Astrocyte of the hippocampus (primary cell): ENCODE measurements at places on chromosomes 2 and 18.
A peak's percentile ranks its signal among the peaks of the same experiment; 100 is the strongest.

DNA sequence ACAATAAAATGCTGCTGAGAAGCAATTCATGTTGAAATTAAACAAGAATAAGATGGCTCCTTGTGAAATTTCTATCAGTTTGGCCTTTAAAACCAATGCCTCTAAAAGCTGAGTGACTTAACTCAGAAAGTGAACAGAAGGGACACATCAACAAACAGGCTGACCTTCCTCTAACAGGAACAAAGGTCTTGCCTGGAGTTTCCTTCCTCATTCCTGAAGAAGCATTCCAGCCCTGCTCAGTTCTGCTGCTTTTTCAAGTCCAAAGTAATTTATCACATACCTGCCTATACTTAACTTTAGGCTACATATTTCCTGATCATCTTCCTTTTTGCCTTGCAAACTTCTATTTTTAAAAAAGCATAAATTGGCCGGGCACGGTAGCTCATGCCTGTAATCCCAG lies 14.1 kb downstream of the PTRHD1 start:
- DNase-seq: no peak

DNA sequence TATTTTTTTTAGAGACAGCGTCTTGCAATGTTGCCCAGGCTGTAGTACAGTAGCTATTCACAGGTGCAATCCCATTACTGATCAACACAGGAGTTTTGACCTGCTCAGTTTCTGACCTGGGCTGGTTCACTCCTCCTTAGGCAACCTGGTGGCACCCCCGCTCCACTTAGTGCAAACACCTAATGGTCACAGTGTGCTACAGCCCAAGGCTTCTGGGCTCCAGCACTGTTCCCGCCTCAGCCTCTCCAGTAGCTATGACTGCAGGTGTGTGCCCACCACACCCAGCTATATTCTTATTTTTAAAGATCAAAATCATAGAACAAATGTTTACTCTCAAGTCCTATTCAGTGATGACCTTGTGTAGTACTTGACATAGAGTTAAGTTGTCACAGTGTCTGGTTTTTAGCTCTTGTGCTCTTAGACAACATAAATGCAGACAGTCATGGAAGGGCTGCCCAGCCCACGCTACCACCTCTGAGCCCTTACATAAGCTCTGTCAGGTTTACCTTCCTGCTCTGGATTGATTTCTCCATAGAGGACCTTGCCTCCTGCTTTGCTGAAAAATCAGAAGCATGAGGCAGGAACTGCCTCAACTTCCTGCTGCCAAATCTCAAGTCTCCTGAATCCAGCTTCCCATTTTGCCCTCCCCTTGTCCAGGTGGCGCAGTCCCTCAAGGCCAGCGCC lies 82.2 kb upstream of the SLC1A4 start:
- no peak for DNase-seq

GRCh38 chr2:213848631-213849030 lies 562.2 kb upstream of the VWC2L start:
- DNase-seq: peak; percentile 16

- DNase-seq: no peak
These were observed 108.8 kb downstream of the NCK2 start for GRCh38 chr2:105853354-105854088.

DNA sequence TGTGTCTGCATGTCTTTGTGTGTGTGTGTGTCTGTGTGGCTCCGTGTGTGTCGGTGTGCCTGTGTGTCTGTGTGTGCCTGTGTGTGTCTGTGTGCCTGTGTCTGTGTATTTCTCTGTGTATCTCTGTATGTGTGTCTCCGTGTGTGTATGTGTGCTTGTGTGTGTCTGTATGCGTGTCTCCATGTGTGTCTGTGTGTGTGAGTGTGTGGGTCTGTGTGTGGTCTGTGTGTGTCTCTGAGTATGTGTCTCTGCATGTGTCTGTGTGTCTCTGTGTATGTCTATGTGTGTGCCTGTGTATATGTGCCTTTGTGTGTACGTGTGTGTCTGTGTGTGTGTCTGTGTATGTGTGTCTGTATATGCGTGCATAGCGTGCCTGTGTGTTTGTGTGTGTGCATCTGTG lies 45.2 kb downstream of the MYCN start:
- no peak for DNase-seq

GRCh38 chr18:74334242-74334893 lies 18.7 kb downstream of the C18orf63 start:
- DNase-seq: no peak

- DNase-seq: peak; percentile 50
These were observed 1122.7 kb upstream of the PIK3C3 start for GRCh38 chr18:40832362-40832761.

GRCh38 chr2:81505586-81505985 lies 1201.0 kb upstream of the LRRTM1 start:
- no peak for DNase-seq

DNA sequence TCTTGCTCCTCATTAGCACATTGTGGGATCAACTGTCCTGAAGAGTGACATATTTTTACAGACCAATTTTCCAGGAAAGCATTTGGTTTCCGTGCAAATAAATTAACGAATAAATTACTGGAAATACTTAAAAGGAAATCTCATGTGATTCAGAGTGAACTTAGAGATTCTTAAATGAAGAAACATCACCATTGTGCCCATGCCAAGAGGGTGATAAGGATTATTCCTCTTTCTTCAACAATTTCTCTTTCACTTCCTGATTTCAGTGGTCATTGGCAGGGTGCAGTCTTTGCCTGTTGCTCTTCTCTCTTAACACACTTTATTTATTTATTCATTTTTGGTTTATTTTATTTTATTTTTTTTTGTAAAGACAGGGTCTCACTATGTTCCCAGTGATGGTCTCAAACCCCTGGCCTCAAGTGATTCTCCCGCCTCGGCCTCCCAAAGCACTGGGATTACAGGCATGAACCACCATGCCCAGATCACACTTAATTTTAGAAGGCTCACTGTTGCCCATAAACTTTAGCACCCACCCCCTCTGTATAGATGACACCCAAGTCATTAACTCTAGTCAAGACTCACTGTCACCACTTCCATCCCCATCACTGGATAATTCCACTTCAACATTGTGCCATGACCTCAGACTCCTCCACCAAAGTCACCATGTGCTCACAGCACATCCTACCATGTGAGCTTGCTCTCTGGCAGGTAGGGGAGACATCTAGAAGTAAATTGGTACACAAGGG lies 92.6 kb upstream of the CERS6 start:
- no peak for DNase-seq

- no peak for DNase-seq
These were observed 54.9 kb downstream of the MAPRE2 start for GRCh38 chr18:35095983-35096676.

- peak; percentile 92 for DNase-seq
These were observed 471.9 kb upstream of the TNP1 start for GRCh38 chr2:217331523-217332416.

DNA sequence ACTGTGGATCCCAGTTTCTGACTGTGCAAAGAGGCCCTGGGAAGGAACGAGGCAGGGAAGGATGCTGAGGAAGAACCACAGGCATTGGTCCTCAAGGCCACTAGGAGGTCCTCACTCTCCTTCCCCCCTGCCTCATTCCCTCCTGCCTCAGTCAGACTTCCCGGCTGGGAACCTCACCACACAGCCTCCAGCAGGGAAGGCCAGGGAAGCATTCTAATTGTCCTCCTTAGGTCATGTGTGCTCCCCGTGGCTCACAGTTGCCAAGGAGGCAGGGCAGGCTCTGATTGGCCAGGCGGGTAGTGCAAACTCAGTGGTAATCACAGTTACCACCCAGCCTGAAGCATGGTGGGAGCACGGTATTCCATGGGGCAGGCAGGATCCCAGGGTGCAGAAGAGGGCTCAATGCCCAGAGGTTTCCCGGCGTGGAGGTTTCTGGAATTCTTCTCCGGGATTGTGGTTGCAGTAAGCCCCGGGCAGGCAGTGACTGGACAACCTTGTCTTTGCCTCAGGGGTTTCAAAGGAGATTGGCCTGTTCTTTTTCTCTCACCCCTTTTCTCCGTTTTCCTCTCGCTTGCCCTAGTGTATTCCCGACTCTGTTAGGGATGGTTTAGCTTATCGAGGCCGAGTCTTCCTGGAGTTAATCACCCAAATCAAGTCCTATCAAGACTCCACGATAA lies 27.1 kb downstream of the FER1L5 start:
- DNase-seq: no peak

DNA sequence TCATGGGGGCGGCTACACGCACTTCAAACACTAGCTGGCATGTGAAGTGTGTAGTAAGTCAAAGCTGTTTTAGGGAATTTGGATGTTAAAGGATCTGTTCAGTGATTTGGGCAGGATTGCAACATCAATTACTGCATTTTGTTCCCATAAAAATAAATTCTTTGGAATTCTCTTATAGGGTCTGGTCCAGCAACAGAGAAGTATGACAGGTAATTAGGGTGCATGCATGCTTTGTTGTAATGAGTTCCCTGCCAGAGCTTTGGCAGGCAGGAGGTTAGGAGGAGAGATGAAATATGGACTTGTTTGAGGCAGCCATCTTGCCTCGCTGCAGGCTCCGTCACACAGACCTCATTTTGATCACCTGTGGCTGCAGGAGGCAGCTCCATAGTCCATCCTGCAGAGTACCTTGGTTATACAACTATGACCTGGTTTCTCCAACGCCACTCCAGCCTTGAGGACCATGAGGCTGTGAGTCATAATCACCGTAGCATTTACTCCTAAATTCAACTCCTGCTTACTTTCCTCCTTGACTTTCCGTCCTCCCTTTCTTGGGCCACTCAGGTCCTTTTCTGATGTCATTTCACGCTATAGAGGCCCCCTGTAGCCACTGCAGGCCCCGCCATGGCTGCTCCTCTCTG lies 26.5 kb upstream of the EML4 start:
- peak; percentile 15 for DNase-seq

- DNase-seq: peak; percentile 2
These were observed 979.5 kb upstream of the CELF4 start for GRCh38 chr18:38545071-38545470.

DNA sequence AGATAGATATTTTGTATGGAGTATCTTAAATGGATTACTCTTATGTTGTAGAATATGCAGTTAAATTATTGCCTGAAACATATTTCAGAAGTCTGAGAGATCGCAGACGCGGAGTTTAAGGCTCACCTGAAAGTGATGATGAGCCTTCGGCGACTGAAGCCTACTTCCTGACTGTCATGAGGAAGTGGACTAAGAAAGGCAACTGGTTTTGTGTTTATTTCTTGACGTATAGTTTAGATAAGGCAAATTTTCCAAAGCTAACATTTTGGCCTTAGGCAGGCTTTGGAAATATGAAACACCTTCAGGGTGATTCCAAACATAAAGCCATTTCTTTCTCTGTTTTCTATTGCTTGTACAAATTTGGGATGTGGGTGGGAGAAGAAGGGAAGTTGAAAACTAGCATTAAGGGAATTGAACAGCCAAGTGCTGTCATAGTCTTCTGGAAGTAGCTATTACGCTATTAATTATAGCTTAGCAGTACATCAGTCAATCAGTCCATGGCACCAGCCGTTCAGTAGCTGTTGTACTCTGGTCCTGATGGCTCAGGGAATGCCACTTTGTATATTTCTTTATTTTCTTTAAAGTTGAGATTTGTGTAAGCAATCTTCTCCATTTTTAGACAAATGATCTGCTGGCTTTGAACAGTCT lies 1.5 kb downstream of the GRHL1 start:
- DNase-seq: no peak

GRCh38 chr2:104344985-104345384 lies 508.9 kb upstream of the POU3F3 start:
- no peak for DNase-seq

DNA sequence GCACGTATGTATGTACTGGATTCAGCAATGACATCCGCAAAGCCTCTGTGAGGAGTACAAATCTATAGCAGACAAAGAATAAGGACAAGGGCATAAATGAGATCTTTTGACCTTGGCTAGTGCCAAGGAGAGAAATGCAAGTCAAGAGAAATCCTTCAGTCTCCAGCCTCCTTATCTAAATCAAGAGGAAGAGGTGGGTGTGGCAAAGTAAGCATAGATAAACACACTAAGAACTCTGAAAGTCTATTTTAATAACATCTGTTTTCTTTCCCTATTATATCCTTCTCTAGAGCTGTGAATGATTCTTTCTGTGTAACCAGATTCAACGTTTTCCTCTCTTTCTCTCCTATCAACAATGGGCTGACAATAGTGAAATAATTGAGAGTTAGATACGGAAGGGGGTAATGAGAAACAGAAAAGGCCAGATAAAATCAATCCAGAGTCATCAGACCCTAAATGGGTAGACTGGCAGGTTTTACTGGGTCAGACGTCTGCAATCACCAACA lies 118.5 kb upstream of the ZFP36L2 start:
- no peak for DNase-seq

GRCh38 chr2:223487214-223487846 lies 114.8 kb downstream of the SCG2 start:
- no peak for DNase-seq

GRCh38 chr2:23549051-23549450 lies 164.1 kb downstream of the KLHL29 start:
- DNase-seq: no peak

DNA sequence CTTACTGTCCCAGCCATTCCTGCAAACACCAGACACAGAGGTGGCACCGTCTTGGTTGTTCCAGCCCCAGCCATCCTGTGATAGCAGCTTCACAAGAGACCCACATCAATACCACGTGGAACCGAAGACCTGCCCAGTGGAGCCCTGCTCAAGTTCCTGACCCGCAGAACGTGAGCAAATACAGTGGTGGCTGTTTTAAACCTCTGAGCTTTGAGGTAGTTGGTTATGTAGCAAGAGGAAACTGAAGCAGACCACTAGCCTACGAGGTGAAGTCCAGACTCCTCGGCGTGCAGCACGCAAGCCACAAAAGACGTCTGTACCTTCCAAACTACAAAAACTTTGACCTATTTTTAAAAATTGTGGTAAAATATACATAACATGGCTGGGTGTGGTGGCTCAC lies 96.1 kb upstream of the ODC1 start:
- DNase-seq: no peak

- no peak for DNase-seq
These were observed 1107.6 kb upstream of the SLC39A10 start for GRCh38 chr2:194549387-194549786.

DNA sequence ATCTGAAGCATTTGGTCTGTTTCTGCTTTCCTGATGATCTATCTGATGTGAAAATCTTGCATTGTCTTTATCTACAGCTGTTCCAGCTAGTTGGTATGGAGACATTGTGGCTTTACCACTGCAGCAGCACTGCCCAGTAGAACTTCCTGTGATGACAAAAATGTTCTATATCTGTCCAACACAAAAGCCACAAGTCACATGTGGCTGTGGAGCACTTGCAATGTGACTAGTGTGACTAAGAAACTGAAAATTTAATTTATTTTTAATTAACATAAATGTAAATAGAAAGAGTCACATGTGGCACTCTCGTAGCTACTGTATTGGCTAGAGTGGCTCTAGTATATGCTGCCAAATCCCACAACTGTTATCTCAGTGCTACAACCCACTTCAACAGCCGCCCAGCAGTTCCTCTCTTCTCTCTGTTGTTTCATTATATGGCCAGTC lies 425.7 kb downstream of the SETBP1 start:
- DNase-seq: peak; percentile 66

- peak; percentile 67 for DNase-seq
These were observed 37.8 kb upstream of the EFEMP1 start for GRCh38 chr2:55961318-55961911.

DNA sequence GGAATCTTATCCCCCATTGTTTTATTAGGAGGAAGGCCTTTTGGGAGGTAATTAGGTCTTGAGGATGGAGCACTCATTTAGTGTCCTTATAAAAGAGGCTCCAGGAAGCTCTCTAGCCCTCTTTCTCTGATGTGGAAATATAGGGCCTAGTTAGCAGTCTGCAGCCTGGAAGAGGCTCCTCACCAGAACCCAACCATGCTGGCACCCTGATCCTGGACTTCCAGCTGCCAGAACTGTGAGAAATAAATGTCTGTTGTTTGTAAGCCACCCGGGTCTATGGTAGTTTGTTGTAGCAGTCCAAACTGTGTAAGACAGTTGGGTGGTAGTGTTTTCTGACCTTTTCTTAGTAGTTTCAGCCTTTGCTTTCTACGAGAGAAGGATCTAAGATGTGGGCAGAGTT lies 100.7 kb downstream of the KIAA1328 start:
- DNase-seq: no peak
